SHP77 treated with DMSO at 0.1 percent for 48 hours (cell line): ENCODE measurements at places on chromosomes 5 and 9.

DNA sequence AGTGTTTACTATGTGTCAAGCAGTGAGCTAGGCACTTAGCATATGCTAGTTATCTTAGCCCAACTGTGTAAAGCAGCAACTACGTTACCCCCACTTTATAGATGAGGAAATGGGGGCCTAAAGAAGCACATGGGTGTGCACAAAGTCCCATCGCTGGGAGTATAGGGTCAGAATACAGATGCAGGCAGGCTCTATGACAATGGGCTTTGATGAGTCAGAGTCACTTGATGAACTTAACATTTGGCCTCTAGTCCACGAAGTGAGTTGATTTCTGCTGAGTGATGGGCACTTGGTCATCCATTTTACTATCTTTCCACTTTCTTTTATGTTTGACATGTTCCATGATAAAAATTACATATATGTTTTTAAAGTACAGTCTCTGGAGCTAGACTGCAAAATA is 204.3 kb downstream of the TRIM32 start:
- no peak for DNase-seq

GRCh38 chr5:132417010-132417439 is 47.5 kb downstream of the SLC22A5 start:
- DNase-seq: no peak

GRCh38 chr9:122086873-122087272 is 6.2 kb downstream of the TTLL11 start:
- no peak for DNase-seq

DNA sequence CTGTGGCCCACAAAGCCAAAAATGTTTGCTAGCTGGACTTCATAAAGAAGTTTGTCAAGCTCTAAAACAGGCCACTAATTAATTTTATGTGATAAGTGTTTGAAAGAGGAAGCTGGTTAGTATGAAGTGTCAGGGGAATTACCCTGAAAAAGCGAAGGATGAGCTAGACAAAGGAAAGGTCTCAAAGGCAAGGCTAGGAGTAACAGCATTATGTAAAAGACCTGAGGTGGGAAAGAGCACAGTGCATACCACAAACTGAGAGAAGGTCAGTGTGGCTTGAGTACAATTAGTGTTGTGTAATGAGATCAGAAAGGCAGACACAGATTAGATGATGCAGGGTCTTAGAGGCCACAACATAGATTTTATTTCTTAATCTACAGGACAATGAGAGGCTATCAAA is 29.6 kb downstream of the RC3H2 start:
- DNase-seq: no peak
